Effector memory CD4-positive, alpha-beta T cell (primary cell): ENCODE measurements at places on chromosomes 7 and 10.

DNA sequence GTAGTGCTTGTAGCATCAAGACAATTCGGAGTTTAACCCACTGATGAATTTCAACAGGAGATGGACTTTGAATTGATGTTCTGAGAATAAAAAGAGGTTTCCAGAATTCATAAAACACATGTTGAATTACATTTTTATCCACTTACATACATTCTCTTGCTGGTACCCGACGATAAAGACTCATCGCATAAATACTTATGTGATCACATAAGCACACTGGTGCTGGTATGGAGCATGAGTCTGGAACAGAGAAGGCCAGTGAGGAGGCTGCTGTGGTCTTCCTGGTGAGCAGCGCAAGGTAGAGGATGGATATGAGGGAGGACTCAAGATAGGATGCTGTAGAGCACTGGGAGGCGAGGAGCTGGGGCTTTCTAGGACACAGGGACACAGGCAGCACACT lies 109.0 kb downstream of the RNF216 start:
- DNase-seq = no peak

DNA sequence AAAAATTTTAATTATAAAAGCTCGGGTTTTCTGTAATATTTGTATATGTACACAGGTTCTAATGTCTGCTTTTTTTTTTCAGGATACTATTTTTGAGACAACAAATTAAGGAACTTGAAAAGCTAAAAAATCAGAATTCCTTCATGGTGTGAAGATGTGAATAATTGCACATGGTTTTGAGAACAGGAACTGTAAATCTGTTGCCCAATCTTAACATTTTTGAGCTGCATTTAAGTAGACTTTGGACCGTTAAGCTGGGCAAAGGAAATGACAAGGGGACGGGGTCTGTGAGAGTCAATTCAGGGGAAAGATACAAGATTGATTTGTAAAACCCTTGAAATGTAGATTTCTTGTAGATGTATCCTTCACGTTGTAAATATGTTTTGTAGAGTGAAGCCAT lies 57.9 kb upstream of the BAMBI start:
- no peak for DNase-seq

DNA sequence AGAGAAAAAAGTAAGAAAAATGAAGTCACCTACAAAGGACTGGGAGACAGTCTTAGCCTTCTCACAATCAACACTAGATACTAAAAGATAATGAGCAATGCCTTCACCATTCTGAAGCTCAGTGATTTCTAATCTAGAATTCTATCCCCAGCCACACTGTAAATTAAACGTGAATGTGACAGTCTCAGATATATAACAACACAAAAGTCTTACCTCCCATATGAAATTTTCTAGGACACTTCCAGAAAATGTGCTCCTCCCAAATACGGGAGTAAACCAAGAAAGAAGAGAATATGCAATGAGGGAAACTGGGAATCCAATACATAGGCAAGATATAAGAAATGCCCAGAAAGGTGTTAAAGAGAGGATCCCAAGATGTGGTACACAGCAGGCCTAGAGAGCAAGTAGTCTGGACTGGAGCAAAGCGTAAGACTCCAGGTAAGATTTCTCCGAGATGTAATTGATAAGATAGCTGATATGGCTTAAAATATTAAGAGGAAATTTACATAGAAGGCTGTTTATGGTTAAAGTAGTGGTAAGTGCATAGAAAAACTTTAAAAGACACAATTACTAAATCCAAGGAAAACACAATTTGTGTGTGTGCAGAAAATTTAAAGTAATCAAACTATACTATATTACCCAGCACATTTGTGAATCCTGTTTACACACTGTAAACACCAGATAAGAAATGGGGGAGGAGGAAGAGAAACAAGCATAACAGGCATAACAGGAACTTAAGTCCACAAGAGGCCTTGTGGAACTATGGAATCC lies 44.1 kb downstream of the SGMS1 start:
- no peak for DNase-seq

- no peak for DNase-seq
Measured at GRCh38 chr7:109694149-109695071, 1124.7 kb downstream of the DNAJB9 start.

DNA sequence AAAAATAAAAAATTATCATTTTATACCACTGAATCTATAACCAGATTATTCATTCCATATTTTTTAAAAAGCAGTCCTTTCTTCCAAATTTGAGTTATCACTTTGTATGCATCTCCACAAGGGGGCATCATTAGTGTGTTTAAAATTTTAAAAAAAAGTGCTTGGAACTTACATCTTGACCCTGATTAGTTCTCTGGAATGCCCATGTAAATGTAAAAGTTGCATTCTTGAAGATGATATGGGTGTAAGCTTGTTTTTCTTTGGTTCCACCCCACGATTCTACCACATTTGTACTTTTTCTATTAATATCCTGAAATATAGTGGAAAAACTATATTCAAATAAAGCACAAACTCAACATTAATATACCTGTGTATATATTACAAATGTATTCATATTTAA lies 144.9 kb downstream of the ELAPOR2 start:
- no peak for DNase-seq

GRCh38 chr7:68176974-68177373 lies 1180.3 kb downstream of the TYW1 start:
- DNase-seq = no peak

GRCh38 chr7:25863005-25863728 lies 288.8 kb upstream of the NFE2L3 start:
- no peak for DNase-seq

GRCh38 chr10:44049301-44050015 lies 335.4 kb downstream of the CXCL12 start:
- DNase-seq = no peak

- DNase-seq = no peak
Measured at GRCh38 chr7:112346381-112347060, 103.7 kb upstream of the IFRD1 start.

DNA sequence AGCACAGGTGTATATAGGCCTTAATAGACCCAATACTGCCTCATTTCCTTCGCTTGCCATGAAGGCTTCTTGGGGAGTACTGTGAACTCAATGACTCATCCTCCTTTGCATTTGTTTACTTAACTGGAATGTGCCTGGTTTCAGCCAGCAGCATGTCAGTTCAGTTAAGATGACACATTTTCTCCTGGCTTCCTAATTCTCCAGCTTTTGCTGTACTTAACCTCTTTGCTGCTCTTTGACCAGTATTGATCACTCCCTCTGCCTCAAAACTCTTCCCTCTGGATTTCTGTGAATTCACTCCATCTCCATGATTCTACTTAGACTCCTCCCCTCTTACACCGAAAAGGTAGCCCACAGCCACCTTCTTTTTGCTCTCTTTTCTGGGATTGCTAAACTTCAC lies 135.7 kb downstream of the MAGI2 start:
- no peak for DNase-seq

DNA sequence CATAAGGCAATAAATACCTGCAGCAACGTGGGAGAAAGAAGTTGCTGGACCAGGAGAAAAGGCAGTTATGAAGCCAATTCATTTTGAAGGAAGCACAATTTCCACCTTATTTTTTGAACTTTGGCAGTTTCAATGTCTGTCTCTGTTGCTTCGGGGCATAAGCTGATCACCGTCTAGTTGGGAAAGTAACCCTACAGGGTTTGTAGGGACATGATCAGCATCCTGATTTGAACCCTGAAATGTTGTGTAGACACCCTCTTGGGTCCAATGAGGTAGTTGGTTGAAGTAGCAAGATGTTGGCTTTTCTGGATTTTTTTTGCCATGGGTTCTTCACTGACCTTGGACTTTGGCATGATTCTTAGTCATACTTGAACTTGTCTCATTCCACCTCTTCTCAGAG lies 13.0 kb downstream of the DUSP5 start:
- no peak for DNase-seq

DNA sequence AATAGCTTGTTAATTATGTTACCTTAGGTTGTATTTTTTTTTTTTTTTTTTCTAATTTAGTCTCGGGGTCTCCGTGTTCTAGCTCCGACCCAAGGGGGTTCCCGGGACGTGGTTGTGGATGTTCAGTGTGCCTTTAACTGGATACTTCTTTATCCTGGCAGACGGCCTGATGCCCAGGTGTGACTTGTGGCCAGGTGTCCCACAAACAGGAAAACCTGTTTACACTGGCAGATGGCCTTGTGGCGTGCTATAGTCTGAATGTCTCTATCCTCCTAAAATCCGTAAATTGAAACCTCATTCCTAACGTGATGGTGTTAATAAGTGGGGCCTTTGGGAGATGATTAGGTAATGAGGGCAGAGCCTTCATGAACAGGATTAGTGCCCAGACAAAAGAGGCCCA lies 546.4 kb upstream of the C7orf33 start:
- DNase-seq = no peak

DNA sequence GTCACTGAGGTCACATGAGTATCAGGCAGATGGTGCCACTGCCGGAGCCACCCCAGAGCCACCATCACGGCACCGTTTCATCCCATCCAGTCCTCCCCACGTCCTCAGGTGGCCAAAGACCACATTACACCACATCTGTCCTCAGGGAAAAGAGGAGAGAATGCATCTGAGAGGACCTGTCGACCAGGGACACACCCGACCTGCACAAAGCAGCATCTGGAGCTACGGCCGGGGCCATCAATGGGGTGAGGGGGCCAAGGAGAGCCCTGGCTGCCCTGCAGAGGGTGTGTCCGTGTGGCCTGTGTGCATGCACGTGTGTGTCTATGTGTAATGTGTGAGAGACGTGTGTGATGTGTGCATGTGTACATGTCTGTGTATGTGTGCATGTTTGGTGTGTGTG lies 480.6 kb downstream of the DNAJB6 start:
- DNase-seq = no peak

DNA sequence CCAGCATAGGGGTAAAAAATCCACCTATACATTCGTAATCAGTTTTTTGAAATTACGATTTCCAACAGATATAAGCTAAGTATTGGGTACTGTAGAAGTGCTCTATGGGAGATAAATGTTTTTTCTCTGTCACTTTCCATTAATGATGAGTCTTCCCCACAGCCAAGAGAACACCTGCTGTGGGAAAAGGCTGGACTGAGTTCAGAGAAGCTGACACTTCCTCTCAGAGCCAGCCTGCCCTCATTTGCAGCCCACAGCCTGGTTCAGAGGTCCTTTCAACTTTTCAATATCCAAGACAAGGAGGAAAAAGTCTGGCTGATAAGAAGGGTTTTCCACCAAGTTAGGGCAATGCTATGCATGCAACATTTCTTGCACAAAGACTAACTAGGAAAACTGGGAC lies 64.5 kb upstream of the DNAJB12 start:
- no peak for DNase-seq

GRCh38 chr10:86372119-86372783 lies 5.7 kb upstream of the GRID1 start:
- DNase-seq = no peak

DNA sequence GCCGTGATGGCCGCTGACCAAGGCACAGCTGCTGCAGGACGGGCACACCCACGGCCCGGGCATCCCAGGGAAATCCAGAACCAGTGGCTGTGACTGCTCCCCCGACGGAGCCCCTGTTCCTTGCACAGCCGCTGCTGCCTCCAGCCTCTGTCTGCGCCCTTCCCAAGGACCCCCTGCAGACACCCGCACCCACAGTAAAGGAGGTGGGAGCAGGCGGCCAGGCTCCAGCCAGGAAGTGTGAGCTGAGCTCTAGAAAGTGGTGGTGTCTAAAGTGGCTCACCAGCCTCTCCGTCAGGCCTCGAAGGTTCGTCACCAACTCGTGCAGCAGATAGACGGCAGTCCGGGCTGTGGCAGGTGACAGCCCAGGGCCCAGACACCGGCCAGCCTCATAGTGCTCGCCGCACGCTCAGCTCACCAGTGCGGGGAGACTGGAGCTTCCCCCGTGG lies 306.7 kb downstream of the DNAJB6 start:
- DNase-seq = no peak

DNA sequence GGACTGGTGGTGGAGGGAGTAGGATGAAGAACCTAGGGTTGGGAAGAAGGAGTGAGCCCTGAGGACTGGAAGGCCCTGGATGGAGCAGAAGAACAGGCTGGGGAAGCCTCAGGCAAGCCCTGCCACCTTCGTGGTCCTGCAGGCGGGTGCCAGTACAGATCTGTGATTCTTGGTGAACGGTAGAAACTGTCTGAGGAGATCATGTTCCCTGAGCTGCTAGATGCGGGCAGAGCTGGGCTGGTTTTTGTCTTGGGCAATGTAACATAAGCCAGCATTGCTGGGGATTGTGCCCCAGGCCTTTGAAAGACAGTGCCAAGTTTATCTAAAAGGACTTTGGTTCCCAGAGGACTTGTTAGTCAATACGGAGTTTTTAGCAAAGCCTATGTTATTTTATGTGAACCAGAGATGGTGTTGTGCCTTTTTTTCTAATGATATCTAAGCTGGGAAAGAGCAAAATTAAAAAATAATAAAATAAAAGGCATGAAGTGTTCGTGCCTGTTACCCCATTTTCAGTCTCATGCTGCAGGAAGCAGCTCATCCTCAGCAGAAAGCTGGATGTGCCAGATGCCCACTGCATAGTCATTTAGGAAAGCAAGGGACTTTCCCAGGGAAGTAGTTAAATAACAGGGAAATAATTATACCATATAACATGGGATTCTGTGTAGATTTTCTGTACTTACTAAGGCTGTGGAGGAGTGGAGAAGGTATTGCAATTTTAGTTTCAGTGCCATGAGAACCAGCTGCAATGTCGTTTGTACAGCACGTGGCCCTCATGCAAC lies 24.4 kb upstream of the FIGNL1 start:
- DNase-seq = no peak

DNA sequence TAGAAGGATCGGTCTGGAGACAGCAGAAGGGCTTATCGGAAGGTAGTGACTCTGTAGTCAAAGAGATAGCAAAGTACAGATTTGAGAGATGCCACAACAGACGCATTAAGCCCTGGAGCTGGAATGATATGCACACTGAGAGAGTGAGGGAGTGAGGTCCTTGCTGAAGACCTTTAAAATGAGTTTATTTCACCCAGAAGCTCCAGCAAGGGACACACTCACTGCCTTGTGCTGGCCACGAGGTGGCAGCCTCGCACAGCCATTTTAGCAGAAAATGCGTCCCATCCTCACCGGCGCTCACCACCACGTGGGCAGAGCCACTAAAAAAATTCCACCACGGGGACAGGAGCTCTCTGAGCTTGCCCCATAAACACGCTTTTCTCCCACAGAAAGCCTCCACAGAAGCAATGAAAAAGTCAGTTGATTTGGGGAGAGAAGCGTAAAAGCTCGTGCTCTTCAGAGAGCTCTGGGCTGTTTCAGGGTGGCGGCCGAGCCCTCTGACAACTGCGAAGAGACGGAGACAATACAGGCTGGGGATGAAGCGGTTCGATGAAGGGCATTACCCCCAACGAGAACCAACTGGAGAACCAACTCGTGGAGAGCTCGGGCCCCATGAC lies 163.0 kb upstream of the KLF14 start:
- DNase-seq = peak; percentile 65
